ENCODE measurements at places on chromosomes 1 and 21.

DNA sequence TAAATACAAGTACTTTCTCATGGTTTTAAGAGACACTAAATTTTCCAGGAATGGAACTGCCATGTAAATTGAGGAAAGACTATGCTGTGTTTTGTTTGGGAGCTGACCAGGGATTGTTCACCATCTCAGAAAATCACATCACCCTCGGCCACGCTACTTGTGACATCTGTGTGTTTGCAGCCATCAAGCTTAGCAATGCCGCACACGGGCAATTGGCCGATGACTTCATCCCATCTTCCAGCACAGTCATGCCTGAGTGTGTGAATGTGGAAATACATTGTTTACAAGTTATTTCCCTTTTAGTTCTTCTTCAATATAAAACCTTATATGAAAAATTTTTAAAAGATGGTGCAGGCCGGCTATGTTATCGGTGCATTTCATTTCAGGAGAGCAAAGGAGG lies 121.6 kb downstream of the GLIS1 start:
- DNase-seq, result no peak

DNA sequence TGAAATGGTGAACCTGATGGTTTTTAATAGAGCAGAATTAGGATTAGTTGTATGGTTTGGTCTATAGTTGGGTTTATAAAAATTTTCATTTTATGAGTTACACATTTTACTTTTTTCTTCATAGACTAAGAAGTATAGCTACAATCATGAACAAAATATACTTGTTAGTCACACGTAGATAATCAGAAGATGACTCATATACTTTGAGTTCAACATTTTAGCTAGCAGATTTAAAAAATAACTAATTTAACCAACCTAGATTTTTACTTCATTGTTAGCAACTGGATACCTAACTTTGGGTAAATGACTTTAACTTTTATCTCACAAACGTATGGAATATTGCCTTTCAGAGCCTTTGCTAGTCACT lies 27.9 kb downstream of the MORC3 start:
- no peak for DNase-seq

GRCh38 chr1:226966683-226967082 lies 26.6 kb downstream of the COQ8A start:
- DNase-seq, result no peak

GRCh38 chr1:162175379-162176081 lies 106.0 kb downstream of the NOS1AP start:
- no peak for DNase-seq

- no peak for DNase-seq
Observed at GRCh38 chr1:1199961-1200875, 6.2 kb downstream of the TNFRSF18 start.

DNA sequence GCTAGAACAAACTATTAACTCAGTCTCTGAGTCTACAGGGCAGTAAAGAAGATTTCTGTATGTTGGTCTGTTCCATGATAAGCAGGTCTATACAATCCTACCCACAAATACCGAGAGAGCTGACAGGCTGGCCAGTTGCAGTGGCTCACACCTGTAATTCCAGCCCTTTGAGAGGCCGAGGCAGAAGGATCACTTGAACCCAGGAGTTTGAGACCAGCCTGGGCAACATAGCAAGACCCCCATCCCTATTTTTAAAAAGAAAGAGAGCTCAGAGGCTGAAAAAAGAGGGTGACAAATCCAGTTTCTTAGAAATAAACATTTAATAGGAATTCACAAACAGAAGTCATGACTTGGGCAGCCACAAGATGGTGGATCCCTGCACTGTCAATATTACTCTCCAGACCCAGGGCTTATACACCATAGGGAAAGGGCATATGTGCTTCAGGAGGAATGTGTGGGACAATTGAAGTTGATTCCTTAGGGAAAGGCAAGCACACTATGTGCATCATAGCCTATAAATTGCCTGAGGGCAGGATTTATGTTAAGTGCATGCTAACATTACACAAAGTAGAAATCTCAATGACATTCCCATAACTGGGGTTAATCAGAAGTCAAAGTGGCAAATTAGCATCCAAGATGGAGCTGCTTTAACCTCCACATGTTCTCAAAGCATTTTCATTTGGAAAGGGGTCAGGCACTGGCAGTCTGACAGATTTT lies 66.8 kb downstream of the SLC16A1 start:
- DNase-seq, result no peak

DNA sequence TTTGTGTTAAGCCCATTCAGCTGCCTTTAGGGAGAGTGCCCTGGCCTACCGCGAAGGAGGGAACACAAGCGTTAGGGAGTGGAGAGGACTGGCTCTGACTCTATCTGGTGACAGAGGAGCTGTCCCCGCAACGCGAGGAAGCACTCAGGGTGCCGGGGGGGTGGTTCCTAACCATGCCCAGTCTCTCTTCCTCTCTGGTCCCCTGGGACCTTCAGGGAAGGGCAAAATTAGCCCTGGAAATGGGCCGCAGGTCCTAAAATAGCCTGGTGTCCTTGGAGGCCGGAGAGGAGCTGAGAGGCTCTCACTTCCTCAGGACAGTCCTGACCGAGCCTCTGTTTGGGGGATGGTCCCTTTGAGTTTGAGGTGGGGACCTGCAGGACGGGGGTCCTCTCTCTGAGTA lies 5.8 kb downstream of the SLC45A1 start:
- DNase-seq, result no peak

DNA sequence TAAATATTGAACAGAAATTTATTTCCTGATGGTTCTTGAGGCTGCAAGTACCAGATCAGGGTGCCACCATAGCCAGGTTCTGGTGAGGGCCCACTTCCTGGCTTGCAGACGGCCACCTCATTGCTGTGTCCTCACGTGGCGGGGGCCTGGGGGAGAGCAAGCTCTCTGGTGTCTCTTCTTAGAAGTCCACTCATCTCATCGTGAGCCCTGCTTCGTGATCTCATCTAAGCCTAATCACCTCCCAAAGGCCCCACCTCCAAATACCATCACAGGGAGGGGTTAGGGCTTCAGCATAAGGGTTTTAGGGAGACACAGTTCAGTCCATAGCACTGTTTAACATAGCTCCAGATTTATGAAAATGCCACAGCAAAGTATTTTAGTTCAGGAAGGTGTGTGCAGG lies 119.7 kb downstream of the PRDM2 start:
- no peak for DNase-seq

GRCh38 chr1:162040657-162041056 lies 17.0 kb upstream of the OLFML2B start:
- DNase-seq, result no peak

GRCh38 chr21:42073145-42074099 lies 2.3 kb downstream of the UMODL1 start:
- DNase-seq, result no peak

DNA sequence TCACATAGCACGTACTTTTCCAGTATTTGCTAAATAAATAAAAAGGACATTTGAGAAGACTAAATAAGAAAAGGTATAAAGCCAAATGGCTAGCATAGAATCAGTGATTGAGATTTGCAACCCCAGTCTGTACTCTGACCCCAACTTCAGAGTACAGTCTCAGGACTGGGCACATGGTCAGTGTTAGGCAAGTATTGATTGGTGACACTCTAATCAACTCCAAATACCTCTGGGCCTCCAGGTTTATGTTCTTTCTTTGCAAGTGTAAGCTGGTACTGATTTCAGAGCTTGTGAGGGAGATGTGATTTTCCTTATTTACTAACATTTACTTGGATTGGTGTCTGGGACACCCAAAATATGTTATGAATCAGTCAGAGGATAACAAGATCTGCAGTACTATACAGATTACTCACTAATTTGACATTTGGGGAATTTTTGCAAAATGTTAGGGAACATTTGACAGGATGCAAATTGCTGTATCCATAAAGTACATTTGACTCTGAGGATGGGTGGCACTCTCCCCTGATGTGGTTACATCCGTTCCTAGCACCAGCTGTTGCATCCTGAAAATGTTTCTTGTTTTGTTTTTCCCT lies 34.2 kb downstream of the LMO4 start:
- DNase-seq, result no peak

DNA sequence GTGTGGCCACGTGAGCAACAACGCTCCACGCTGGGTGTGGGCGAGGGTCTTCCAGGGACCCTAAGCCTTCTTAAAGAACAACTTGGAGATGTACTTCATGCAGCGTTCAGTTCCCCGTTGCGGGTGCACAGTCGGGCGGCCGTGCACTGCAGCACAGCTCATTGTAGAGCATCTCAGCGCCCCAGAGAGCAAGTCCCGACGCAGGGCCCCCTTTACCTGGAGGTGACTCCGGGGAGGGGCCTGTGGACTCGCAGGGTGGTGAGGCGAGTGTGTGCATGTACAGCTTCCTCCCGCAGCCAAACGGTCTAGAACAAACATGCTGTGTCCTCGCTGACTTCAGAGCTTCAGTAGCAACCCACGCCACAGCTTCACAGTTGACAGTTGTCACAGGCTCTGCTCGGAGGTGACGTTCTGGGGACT lies 19.5 kb downstream of the RRP1 start:
- DNase-seq, result no peak

DNA sequence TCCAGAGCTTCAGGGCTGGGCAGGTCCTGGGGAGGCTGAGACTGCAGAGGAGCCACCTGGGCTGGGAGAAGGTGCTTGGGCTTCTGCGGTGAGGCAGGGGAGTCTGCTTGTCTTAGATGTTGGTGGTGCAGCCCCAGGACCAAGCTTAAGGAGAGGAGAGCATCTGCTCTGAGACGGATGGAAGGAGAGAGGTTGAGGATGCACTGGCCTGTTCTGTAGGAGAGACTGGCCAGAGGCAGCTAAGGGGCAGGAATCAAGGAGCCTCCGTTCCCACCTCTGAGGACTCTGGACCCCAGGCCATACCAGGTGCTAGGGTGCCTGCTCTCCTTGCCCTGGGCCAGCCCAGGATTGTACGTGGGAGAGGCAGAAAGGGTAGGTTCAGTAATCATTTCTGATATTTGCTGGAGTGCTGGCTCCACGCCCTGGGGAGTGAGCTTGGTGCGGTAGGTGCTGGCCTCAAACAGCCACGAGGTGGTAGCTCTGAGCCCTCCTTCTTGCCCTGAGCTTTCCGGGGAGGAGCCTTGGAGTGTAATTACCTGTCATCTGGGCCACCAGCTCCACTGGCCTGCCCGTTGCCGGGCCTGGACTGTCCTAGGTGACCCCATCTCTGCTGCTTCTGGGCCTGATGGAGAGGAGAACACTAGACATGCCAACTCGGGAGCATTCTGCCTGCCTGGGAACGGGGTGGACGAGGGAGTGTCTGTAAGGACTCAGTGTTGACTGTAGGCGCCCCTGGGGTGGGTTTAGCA lies 9.3 kb downstream of the MYBPH start:
- DNase-seq, result no peak

DNA sequence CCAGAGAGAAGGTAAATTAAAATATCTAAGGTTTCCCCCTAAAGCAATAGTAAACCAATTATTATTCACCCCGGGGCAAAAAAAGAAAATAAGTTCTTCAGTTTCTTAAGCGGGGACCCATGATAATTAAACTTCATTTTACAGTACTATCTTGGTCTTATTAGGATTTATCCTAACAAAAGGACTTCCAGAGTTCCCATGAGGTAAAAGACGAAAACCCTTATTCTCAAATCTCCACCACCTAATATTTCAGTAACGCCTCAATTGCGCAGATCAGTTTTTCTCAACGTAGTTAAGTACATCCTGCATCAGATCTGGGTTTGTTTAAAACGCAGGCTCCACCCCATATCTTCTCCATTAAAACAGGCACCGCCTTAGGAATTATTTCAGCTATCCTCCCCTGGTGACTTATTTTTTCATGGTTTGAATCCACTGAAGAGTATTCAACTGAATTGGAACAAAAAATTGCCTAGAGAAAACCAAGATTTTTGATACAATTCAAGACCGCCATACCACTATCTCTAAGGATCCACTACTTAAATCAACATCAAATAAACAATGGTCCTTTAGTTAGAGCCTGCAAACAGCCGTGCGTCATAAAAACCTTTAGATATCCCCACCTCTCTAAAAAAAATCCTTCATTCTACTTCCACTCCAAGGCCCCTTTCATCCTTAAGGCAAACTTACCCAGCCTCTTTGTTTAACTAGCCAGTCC lies 1.7 kb downstream of the MCL1 start:
- peak; percentile 33 for DNase-seq

GRCh38 chr1:26084091-26084561 lies 16.7 kb upstream of the TRIM63 start:
- DNase-seq, result no peak

DNA sequence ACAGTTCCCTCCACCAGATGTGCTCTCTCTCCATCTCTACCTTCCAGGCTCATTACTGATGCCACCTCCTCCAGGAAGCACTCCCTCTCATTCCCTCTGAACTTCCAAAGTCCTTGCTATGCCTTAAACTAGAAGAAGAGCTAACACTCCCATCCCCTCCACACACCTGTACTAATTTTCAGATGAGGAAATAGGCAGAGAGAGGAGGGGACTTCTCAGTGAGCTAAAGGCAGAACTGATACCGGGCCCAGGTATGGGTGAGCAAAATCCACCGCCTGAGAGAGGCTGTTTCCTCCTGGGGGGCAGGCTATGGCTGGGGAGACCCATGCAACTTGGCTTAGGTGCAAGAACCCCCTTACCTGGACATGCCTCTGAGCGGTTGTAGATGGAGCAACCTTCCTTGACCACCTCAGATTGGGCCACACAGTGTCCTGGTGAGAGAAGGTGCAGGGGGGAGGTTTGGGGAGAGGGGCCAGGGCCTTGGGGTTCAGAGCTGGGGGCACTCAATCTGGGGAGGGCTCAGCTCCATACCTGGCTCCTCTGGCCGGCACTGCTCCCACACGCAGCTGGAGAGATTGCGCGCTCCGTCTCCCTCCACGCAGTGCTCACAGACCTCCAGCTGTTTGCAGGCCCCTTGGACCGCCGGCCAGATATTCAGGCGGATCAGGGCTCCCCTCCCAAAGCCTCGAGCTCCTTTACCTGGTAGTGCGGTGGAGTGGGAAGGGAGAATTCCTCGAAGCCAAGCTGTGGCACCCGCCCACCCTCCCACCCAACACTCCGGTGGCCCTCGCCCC lies 967 bp downstream of the CD164L2 start:
- no peak for DNase-seq

- peak; percentile 32 for DNase-seq
Observed at GRCh38 chr1:33055210-33056008, 18.7 kb upstream of the AK2 start.

DNA sequence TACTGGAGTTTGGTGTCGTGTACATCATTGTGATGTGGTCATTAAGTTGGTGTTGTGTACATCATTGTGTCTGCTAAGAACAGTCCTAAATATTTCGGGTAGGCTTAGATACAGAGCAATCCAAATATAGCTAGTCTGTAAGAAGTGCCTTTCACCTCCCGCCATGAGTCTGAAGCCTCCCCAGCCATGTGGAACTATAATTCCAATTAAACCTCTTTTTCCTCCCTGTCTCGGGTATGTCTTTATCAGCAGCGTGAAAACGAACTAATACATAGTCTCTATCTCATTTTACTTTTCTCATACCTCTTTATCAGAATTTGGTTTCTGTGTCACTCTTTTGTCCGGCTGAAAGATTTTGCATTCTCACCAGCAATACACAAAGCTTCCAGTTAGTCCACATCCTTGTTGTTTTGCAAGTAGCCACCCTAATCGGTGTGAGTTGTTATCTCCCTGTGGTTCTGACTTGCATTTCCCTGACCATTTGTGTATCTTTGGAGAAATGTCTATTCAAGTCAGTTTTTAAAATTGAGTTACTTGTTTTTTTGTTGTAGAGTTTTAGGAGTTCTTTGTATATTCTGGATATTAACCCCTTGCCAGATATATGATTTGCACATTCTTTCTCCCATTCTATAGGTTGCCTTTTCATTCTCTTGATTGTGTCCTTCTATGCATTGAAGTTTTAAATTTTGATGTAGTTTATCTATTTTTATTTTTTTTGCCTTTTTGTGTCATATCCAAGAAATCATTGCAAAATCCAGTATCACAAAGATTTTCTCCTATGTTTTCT lies 56.5 kb downstream of the FNBP1L start:
- no peak for DNase-seq

All from CD4-positive, alpha-beta T cell treated with Interleukin-17A for 4 hours (primary cell).